ENCODE measurements at places on chromosomes 7 and 10. TPM values are rescaled to one million over a fixed set of nuclear protein-coding genes. Genes with fewer than 3 reads are reported as not detected.

Gene RBM48
- total RNA-seq, result 18.9 TPM

- ATAC-seq, result no peak
Observed at GRCh38 chr10:103619424-103620351, 126.2 kb downstream of the NEURL1 start.

DNA sequence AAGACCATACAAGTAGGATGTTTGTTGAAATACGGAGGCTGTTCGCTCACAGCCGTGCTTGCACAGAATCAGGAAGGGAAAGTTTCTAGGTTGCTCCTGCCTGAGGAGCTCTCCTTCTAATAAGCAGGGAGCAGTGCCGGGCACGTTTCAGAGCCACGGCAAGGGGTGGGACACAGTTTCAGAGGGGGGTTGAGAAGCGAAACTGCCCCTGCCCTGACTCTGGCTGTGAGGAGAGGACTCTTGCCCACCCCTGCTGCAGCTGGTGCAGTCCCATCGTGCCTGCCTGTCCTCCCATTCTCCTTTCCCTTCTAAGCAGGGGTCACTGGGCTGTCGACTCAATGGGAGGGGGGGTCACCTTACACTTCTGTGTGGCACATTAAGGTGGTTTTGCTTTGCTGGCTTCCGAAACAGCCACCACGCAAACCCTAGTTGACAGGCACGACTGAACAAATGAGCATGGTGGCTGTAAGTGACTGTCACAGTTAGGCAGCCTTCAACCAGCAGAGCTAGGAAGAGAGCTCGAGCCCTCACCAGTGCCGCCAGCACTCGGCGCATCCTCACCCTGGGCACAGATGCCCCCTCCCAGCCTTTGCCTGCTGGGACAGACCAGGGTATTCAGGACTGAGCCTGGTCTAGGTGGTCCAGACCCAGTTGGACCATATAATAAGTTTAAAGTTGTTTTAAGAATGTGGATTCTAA lies 37.5 kb downstream of the ZNF467 start:
- ATAC-seq, result no peak

- ATAC-seq, result peak; percentile 96
Observed at GRCh38 chr7:77913977-77914607, 115.5 kb downstream of the PHTF2 start.

DNA sequence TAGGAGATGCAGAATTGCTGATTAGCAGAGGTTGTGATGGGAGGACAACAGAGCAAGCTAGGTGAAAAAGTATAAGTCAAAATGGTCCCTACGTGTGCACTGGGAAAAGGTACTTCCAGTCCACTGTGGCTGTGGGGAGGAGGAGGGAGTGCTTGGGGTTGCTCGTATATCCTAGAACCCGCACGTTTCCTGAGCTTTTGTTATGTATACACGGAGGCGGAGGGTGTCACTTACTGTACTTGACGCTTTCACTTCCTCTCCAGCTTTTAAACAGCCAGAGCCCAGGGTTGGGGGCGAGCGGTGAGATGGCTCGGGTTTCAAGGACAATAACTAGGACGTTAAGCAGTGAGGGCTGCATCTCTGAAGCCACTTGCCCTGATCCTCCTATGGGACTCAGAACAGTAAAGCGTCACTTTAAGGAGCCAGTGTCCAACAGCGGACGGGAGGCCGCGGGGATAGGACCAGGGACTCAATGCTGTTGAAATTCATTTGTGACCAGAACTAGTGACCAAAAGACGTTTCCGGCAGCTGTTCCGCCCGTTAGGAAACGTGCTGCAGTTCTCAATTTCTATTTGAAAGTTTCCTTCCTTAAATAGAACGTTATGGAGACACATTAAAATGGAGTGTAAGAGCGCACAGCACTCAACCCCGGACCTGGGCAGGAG lies 985 bp upstream of the ETV1 start:
- peak; percentile 37 for ATAC-seq

GRCh38 chr10:67776371-67776770 lies 61.6 kb downstream of the DNAJC12 start:
- no peak for ATAC-seq

DNA sequence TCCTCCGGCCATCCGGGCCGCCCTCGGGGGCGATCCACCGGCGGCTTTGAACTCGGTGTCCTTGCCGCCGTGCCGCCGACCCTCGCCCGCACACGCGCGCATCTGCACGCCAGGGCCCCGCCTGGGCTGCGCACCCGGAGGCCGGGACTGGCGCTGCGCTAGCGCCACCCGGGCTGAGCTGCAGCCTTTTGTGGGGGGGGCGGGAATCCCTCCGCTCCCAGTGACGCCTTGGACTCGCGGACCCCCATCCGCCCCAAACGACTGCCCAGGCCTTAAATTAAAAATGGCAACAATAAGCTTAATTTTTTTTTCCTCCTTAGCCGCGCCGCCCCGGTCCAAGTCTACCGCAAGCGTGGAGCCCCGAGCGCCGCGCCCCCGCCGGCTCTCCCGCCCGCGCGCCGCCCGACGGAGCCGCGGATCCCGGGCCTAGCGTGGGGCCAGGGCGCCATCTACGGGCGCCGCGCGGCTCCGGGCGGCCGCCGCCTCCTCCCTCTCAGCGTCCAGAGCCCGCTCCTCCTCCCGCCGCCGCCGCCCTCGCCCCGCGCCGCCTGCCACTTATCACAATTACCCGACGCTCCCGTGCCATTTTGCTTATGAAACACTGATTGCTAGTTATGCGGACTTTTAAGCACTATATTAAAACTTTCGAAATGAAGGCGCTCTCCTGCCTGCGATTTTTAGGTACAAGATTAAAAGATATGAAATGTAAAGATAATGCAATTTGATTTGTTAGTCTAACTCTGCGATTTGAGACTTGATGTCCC lies 7.5 kb upstream of the EBF3 start:
- peak; percentile 51 for ATAC-seq

DNA sequence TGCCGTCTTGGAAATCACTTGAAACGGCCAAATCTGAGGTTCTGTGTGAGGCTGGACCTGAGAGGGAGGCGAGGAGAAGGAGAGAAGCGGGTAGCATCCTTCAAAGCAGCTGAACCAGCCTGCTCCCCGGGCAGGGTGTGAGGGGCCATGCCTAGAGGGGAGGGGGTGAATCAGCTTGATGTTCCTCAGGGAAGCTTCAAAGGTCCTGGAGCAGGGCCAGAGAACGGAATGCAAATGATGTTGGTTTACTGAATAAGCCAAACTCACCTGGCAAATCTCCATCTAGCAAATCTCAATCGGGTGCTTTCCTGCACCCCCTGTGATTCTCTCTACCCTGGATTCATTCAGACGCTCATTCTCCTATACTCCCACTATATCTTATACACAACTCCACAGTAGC lies 226.9 kb downstream of the WDR11 start:
- ATAC-seq, result no peak

Gene AEBP1
- total RNA-seq, result 1.2 TPM

GRCh38 chr10:26714415-26715136 lies 17.1 kb downstream of the PDSS1 start:
- ATAC-seq, result no peak

Gene ACTR1A
- 43.0 TPM for total RNA-seq

- no peak for ATAC-seq
Observed at GRCh38 chr7:23491502-23491901, 21.2 kb upstream of the IGF2BP3 start.

DNA sequence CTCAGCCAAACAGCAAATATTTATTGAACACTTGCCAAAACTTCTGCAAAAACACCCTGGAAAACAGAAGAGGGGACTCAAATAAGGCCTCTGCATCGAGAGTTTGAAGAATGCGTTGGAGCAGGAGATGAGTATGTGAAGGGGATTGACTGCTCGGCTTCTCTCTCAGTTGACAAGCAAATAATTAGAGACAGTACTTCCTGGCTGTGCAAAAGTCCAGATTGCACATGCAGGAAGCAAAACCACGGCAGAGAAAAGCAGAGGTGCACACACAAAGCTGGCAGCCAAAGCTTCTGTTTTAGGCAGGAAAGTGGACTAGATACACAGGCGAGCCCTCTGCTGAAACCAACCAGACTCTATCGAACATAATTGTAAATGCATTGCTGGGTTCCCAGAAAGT lies 343.6 kb upstream of the MGMT start:
- ATAC-seq, result no peak

GRCh38 chr10:127920306-127921074 lies 13.6 kb downstream of the PTPRE start:
- no peak for ATAC-seq

DNA sequence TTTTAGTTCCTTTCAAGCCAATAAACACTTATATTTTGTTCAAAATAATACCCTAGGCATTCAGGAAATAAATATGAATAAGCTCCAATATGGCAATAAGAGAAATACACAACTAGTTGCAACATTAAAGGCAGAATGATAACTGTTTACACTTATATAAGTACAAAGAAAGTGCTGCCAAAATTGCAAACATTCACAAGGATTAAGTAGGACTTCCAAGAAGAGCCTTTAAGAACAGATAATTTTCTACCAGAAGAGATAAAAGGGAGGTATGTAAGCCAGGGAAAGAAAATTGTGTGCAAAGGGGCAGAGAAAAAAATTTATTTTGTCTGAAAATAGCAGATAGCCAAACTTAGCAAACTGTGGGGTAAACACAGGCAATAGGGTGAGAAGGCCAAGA lies 83.8 kb downstream of the CTNNA3 start:
- no peak for ATAC-seq

DNA sequence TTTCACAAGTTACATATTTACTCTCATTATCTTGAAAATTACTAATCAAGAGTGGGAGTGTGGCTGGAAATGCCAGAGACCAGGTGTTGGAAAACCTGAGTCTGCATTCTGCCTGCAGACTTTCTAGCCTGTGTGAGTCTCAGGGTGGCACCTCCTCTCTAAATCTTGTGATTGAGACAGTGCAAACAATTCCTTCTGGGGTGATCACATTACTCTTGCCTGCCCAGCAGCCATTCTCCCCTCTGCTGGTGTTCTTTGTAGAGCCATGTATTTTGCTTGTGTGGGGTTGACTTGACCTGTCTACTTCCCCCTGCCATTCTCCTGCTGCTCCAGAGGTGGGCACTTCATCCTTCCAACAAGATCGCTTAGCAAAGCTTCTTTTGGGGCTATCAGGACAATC lies 101.1 kb downstream of the RAPGEF5 start:
- ATAC-seq, result peak; percentile 54

- no peak for ATAC-seq
Observed at GRCh38 chr10:77516575-77516974, 121.0 kb downstream of the KCNMA1 start.

DNA sequence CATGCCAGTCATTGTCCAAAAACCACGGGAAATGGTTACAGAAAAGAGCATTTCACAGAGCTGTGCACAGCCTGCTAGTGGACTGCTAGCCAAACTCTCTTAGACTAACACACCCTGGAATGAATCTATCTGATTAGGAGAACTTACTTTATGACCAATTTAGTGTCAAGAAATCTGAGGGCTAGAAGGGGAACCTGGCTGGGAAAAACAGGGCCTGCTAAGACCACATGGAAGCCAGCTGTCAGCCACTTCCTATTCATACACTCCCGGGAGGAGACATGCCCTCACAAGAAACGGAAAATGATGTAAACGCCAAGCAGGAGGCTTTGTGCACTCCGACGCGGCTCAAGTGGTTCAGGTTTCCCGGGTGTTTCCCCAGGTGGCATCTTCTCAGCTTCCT lies 54.8 kb downstream of the MPP7 start:
- no peak for ATAC-seq

DNA sequence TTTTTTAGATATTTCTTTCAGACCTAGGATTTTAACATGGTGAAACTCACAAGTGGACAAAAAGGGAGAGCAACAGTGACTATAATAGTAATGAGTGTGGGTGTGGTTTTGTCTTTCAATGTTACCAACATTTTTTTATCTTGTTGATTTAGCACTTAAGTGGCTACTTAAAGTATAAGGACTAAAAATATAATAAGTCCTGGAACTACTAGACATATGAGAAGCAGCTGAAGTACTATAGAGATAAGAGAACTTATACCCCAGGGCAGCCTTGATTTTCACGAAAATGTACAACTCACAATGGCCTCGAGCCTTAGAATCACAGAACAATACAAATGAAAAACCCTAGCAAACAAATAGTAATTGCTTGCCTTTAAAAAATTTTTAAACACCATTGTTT lies 1151.8 kb downstream of the TYW1 start:
- no peak for ATAC-seq

Gene DPYSL4
- total RNA-seq, result 14.3 TPM

- ATAC-seq, result no peak
Observed at GRCh38 chr10:88555190-88555908, 27.8 kb downstream of the RNLS start.

GRCh38 chr7:96729820-96730219 lies 20.2 kb upstream of the SEM1 start:
- no peak for ATAC-seq

GRCh38 chr7:127389321-127389720 lies 3.2 kb downstream of the ZNF800 start:
- no peak for ATAC-seq

Gene CYP3A7
- total RNA-seq, result not detected

DNA sequence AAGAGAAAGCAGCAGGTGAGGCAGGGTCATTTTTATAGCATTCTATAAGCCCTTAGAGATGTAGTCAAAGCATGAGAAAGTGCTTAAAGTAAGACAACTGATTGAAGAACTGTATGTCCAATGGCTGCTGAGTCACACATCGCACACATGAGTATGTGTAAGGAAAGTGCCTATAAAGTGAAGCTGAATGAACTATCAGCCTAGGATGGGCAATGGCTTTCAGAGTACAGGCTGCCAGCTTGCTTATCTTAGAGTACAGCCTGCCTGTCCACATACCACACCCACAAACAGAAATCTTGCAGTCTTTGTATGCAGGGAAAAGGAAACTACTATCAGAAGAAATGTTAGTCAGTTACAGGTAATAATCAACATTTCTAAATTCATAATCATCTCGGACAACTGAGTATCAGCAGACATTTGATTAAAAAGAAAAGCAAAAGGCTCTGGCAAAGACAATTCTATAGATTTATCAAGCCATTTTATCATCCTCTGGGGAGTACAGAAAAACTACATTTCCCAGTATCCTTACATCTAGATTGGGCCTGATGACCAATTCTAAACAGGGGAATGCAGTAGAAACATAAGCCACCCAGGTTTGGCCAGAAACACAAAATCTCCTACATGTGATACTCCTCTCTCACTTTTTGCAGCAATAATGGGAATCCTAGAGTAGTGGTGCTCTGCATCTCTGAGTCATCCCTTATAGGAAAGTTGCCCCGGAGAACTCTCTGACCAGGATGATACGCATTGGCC lies 16.2 kb upstream of the EPHB6 start:
- no peak for ATAC-seq

DNA sequence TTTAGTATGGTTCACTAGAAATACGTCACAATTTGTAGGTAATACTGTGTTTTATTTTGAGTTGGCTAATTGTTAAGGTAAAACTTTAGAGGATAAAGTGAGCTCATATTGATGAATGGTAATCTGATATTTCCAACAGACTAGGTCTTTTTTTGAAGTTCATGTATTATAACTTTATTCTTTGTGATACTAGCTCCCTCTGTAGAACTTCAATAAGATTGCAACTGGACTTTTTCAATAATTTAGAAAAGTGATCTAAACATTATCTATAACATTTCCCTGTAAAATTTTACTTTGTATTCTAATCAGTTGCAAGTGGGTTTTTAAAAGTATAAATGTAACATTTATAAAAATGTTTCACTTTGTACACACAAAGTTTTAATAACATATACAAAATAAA lies 83.5 kb downstream of the ADK start:
- no peak for ATAC-seq

GRCh38 chr7:140691376-140692045 lies 5.0 kb upstream of the NDUFB2 start:
- ATAC-seq, result no peak

Gene CALHM1
- 0.11 TPM for total RNA-seq

- ATAC-seq, result no peak
Observed at GRCh38 chr10:78321000-78321399, 287.3 kb downstream of the RPS24 start.

- no peak for ATAC-seq
Observed at GRCh38 chr7:40542982-40543741, 408.4 kb downstream of the SUGCT start.
